ENCODE measurements at places on chromosomes 5 and 9.

GRCh38 chr9:91778031-91778430, 172.0 kb downstream of the ROR2 start:
- DNase-seq, result no peak

GRCh38 chr9:21777701-21778100, 24.7 kb upstream of the MTAP start:
- DNase-seq, result no peak

- DNase-seq, result no peak
Observed at GRCh38 chr9:37839496-37840461, 39.2 kb downstream of the DCAF10 start.

DNA sequence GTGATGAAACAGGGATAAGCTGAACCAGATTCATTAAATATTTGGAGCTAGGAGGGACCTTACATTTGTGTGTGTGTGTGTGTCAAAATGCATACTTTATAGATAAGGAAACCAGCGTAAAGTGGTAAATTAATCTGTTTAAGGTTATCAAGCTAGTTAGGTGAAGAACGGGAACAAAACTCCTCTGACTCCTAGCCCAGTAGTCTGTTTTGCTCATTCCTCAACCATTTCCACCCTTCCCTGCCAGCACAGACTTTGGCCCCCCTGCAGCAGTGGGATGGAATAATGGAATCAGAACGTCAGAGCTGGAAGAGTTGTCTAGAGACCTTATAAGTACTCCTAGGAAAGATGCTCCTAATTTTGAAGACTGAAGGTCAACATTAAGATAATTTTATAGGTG, 6.5 kb downstream of the AGXT2 start:
- DNase-seq, result no peak

- no peak for DNase-seq
Observed at GRCh38 chr9:71680189-71680980, 87.9 kb downstream of the CEMIP2 start.

DNA sequence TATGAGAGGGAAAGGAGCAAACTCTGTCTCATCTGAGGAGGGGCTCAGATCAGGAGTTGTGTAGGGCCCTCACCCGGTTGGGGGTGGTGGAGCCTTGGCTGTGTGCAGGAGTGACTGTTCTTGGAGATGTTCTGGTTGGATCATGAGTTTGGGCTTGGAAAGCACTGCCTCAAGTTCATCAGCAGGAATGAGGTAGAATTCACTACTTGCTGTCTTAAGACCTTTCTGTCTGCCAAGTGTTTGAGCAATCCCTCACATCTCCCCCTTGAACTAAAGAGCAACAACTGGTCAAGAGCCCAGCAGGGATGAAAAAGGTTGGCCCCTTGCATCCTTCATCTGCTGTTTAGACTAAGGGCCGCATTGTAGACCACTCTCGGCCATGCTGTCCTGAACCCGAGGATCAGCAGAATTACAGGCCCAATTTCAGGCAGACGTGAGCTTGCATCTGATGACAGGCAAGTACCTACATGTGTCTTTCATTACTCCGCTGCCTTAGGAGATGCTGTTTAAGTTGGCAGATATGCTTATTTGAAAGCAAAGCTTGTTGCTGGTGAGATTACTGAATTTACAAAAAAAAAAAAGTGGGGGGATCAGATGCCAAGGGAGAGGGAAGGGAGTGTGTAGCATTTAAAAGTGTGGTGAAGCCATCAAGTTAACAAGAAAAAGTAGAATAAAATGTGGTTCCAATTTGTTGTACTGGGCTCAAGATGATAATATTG, 36.4 kb downstream of the PIK3R1 start:
- DNase-seq, result no peak

DNA sequence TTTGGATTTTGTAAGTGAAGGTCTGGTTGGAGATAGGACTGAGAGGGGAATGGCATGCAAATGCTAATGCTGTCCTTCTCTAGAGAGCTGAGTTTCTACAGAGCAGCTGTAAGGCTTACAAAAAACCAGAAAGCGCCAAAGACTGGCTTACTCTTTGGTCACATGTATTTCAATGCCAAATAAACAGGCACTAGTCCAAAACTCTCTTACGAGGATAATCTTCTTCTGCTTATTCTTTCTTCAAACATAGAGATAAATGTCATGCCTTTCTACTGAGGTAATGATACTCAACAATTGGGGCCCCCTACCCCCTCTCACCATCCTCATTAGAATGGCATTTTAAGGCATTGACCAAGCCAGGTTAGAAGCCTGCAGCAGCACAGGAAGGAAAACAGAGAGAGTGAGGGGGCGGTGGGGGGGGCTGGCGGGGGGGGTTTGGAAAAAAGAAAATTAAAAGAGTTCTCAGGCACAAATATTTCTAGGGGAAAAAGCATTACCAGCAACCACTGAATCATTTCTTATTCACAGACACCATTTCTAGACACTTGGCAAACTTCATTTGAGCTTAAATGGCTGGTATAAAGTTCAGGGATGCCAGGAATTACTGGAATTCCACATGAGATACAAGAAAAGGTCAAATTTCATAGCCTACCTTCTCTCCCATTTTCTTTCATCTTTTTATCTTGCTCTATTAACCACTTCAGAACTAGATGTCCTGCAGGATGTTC, 34.0 kb downstream of the PUM3 start:
- DNase-seq, result peak; percentile 46

- DNase-seq, result no peak
Observed at GRCh38 chr9:92467041-92467440, 15.3 kb downstream of the ASPN start.
